ENCODE measurements at places on chromosomes 13 and 19.

GRCh38 chr19:48735031-48735615 lies 5.3 kb downstream of the RASIP1 start:
- DNase-seq: no peak

GRCh38 chr13:99907038-99907437 lies 64.5 kb downstream of the ZIC5 start:
- DNase-seq: no peak

GRCh38 chr19:10193790-10194499 lies 808 bp downstream of the DNMT1 start:
- DNase-seq: no peak

- DNase-seq: no peak
These were observed 249.4 kb upstream of the PCDH20 start for GRCh38 chr13:61664801-61665705.

DNA sequence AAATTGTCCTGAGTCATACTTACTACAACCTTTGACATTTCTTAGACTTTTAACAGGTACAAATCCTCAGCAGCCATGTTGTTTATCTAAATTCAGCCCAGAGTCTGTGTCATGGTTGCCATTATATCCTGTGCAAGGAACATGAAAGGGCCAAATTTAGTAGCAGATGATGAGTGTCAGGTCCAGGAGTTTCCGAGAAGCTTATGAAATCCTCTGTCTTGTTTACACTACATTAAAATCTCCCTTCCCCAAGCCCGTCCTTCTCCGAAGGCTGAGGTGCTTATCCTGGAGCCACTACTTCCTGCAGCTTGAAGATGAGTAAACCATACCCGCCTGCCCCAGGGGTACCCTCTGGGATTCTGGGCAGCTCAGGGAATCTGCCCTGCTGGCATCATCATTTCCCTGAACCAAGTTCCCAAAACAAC lies 102.6 kb upstream of the SERP2 start:
- DNase-seq: no peak

- no peak for DNase-seq
These were observed 25.7 kb upstream of the MTUS2 start for GRCh38 chr13:28794396-28794795.

- no peak for DNase-seq
These were observed 2.0 kb downstream of the ZNF347 start for GRCh38 chr19:53156850-53157249.

- no peak for DNase-seq
These were observed 65.1 kb downstream of the FLT1 start for GRCh38 chr13:28429685-28430290.

- DNase-seq: no peak
These were observed 27.1 kb upstream of the SERP2 start for GRCh38 chr13:44346534-44346933.

- DNase-seq: no peak
These were observed 41.2 kb downstream of the POLR1D start for GRCh38 chr13:27662738-27663470.

DNA sequence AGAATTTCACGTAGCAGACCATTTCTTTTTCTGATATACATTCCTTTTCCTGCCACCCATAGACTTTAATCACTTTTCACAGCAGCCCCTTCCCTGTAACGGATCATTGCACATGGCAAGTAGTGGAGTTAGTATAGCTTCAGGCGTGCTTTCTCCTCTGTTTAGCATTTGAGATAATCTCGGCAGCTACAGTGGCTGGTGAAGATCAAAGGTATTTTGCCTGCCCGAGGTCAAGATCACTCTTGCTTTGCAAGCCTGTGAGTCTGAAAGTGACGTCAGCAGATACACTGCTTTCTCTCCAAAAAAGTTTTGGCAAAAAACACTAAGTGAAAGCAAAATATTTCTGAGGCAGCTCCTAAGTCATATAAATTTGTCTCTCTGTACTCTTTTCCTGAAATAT lies 260.0 kb downstream of the NDFIP2 start:
- no peak for DNase-seq

DNA sequence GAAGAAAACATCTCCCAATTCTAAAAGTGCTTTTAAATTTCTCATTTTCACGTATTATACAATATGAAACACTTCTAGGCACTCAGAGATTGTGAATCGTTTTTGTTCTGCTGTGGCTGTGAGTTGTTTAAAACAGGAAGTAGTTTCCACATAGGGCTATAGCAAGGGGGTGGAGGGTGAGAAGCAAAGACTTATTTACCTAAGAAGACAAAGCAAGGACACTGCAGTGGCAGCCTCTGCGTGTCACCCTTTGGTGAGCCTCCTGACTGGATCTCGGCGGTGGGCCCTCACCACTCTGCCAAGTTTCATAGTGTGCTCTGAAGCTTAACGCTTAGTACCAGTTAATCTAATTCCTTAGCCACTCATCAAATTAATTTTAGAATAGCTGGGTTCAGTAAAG lies 56.8 kb downstream of the TNFSF13B start:
- DNase-seq: no peak
